ENCODE measurements at places on chromosomes 2 and 18. TPM values are rescaled to one million over a fixed set of nuclear protein-coding genes. Genes with fewer than 3 reads are reported as not detected.
A peak's percentile ranks its signal among the peaks of the same experiment; 100 is the strongest.

Gene FRZB
- not detected for total RNA-seq

Gene TLX2
- 1.2 TPM for total RNA-seq

Gene MC2R
- total RNA-seq = not detected

- DNase-seq = peak; percentile 95
These were observed at the start of gene C2orf42 for GRCh38 chr2:70190418-70191243. Gene C2orf42, minus strand, starts transcription at chr2:70191019. Its CDS starts 9,034 bp downstream, at chr2:70181985.

DNA sequence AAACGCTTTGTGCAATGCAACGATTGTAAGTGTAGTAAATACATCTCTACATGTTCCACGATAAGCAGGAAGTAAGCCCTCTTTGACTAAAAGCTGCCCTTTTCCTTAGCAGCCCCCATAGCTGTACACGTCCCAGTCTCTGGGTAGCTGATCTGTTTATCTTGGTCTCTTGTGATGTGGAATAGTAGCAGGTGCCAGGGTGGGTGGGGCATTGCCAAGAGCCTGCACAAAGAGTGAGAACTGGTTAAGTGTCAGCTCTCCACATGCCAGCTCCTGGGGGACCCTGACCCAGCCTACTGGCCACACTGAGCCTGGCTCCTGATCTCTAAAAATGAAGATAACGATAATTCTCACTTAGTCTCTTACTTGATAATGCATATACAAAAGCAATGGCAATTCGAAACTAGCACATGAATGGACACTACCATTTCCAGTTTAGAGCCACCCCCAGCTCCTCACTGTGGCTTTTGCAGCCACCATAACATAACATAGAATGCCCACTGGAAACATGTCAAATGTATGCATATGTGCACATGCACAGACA, 92.3 kb downstream of the MYT1L start:
- DNase-seq = no peak

GRCh38 chr2:216064014-216064630, 17.5 kb downstream of the PECR start:
- DNase-seq = no peak

Gene FABP1
- not detected for total RNA-seq

- no peak for DNase-seq
These were observed 179.7 kb downstream of the WDPCP start for GRCh38 chr2:63408530-63408929.

DNA sequence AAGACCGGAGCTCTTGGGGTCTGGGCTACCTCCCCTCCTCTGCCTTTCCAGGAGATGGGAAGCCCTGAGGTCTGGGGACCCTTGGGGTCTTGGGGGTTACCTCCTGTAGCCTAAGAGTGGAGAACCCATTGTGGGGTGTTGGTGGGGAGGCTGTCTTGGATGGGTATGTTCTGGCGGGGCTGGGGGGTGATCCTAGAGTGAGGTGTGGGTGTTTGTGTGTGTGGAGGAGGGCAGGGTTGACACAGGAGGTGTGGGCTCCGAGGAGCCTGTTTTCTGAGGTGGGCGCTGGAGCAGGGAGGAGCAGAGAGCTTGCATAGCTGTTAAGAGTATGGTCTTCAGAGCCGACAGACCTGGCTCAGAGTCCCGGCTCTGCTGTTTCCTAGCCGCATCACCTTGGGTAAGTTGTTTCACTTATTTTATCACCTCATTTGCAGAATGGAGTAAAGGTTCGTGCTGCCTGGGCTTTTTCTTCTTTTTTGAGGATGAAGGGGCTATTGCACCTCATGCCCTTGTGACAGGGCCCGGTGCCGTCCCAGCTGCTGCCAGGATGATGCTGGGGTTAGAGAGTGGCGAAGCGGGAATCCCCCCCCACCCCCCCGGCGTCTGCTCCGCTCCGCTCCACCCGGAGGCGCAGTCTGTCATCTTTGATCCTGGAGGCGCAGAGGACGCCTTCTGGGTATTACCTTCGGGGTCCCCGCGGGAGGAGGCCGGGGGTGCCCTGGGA, 17.2 kb downstream of the TET3 start:
- DNase-seq = no peak

Gene PSMD14
- total RNA-seq = 113 TPM

Gene GALNT3
- total RNA-seq = 4.8 TPM

DNA sequence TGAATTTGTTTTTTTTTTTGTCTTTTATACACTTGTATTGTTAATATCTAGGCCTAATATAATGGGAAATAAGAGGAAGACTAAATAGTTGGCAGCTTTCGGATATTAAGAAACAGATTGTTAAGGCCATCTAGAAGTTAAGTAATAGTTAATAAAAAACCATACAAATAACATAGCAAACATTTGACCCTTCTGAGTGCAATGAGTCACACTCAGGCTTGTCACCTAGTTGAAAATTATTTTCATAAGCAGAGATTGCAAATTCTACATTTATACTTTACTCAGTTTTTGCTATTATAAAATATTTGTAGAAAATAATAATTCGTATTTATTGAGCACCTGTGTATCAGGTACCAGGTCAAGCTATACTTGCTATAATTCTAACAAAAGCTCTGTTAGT, 2.4 kb downstream of the NUP35 start:
- DNase-seq = no peak

DNA sequence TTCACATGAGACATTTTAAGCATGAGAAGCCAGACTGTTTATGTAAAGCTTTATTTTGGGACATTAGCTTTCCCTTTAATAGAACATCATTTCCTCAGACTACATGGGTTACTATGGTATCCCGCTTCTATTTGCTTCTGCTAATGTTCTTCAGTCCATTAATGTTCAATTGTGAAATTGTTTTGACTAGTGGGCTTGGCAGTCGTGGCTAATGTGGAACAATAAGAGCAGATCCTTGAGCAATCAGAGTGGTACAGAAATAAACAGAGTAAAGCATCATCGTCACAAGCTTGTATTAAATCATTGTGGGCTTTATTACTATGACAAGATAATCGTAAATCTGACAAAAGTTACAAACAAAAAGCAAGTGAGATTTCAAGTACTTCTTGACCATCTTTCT, 60.2 kb downstream of the PDE1A start:
- DNase-seq = no peak

DNA sequence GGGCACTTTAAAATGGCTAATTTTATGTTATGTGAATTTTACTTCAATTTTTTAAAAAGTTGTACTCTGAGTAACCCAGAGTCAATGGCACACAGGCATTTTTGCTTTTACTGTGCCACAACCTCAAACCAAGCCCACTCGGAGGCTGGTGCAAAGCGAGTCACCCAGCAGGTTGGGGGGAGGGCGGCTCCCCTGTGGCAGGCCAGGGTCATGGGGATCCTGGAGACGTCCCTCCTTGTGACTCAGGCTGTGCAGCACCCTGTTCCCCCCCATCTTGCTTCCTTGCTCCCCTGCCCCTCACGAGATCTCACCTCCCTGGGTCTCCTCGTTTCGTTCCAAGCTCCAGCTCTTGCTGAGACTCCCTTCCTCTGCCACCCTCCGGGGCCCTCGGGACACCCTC, 58.6 kb downstream of the POMC start:
- DNase-seq = no peak

DNA sequence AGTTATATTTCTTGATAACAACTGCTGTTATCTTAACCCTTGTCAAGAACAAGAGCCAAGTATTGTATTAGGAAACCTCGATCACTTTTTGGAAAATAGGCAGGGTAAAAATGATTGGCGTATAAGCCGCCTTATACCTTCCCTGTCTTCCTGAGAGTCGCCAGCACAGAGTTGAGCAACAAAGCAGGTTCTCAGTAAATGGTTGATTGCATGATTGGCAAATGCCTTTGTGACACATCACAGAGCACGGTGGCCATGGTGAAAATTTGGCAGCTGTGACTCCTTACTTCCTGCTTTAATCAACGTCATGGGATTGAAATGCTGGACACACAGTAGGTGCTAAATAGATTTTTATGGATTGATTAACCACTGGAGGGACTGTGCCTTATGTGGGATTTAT, 3.9 kb upstream of the KLHL29 start:
- no peak for DNase-seq

- no peak for DNase-seq
These were observed 233.0 kb downstream of the TPGS2 start for GRCh38 chr18:36595818-36596215.

GRCh38 chr2:8391126-8391525, 290.7 kb upstream of the ID2 start:
- no peak for DNase-seq

Gene C1GALT1C1L
- total RNA-seq = not detected

Gene CCDC85A
- not detected for total RNA-seq

GRCh38 chr2:183024339-183025095, 13.7 kb downstream of the NCKAP1 start:
- no peak for DNase-seq

DNA sequence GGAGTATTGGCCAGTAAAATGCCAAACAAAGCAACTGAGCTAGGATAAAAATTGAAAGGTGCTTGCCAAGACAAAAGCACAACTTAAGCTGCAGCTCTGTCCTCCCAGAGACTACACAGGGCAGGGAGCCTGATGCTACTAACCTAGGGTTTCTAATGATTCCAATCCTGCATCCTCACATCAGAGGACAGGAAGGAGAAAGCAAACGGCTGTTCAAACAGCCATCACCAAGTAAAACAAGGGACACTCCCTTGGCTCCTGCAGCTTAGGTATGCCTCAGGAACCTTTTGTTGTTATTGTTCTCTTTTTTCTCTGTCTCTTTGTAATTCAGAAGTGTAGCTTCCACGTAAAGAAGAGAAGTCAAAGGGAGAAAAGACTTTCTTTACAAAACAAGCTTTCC, 99.5 kb downstream of the TCF4 start:
- DNase-seq = no peak

DNA sequence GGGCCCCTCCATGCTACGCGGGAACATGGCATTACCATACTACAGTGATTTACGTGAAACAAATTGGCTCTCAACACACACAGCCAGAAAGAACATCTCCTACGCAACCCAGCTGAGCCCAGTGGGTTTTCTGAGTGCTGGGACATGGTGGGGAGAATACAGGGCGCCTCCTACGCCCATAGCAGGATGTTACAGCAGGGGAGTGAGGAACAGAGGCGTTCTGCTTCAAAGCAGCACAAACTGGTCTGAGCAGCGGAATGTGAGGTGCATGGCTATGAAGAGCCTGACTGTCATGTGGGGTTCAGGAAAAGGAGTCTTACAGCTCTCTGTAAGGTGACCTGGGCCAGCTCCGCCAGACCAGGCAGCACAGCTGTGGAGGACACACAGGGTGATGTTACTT, 108.6 kb upstream of the REV1 start:
- no peak for DNase-seq

GRCh38 chr2:234725528-234726264, 226.1 kb upstream of the SH3BP4 start:
- DNase-seq = no peak

DNA sequence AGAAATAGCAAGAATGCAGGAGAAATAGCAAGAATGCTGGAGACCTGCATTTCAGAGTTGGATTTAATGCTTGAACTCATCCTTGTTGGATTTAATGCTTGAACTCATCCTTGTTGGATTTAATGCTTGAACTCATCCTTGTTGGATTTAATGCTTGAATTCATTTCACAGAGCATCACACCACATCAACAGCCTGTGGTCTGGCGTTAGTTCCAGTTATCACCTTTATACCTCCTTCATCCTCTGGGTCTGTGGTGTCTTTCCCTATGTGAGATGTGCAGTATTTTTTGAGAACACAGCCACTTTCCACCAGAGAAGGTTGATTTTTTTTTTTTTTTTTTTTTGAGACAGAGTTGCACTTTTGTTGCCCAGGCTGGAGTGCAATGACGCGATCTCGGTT, 546.4 kb upstream of the SOX11 start:
- no peak for DNase-seq

DNA sequence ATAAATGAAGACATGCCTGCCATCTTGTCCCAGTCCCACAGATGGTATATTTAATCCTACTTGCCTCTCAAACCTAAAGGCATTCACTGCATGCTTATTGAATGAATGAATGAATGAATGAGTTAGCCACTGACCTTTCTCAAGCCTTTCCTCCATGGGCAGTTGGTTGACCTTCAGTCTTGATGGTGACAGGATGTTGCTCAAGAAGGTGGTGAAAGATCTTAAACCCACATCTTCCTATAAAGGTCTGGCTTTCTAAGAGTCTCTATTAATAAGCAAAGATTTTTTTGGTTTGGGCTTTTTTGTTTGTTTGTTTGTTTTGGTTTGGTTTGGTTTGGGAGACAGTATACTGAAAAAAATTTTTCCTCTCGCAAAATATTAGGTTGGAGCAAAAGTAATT, 41.7 kb downstream of the KIAA2012 start:
- DNase-seq = no peak

DNA sequence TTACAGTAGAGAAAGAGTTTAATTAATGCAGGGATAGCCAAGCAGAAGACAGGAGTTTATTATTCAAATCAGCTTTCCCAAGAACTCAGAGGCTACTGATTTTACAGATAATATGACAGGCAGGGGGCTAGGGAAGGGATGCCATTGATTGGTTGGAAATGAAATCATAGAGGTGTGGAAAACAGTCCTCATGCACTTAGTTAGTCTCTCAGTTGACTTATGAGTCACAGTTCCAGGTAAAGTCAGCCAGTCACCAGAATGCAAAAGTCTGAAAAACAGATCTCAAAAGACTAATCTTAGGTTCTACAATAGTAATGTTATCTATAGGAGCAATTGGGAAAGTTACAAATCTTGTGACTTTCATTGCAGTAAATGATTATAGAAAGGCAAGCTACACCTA, 676.4 kb upstream of the CHAC2 start:
- no peak for DNase-seq

Gene RGPD3
- total RNA-seq = 0.16 TPM

Gene CEBPZ
- total RNA-seq = 79.2 TPM

DNA sequence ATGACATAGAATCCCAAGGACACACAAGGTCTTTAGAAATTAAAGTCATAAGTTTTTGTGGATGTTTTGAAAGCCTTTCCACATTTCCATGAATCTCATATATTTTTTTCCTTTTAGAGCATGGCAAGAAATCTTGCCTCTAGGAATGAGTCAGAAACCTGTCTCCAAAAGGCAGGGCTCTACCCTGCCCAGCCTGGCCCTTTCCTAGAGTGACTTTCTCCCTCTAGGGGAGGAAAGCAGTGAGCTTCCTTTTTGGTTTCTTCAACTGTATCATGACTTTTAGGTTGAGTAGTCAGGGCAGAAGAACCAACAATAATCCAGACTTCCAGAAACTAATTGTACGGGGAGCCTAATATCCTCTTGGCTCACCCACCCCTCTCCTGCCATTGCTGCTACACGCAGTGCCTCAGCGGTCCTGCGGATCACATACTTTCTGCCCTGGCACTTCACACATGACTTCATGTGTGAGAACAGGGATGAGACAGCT, 300.3 kb downstream of the AGPS start:
- DNase-seq = no peak

- DNase-seq = no peak
These were observed 11.1 kb downstream of the DHRS9 start for GRCh38 chr2:169080250-169081069.

Gene UGT1A10
- not detected for total RNA-seq

Measured in activated T-helper 1 cell treated with anti-CD3 and anti-CD28 coated beads, Interleukin-12 subunit alpha, Interleukin-12 subunit beta, Interleukin-2, Interleukin-4 antibody, amounts not matched to agents 30 ng/mL and 10 ng/mL and 1 ng/mL, durations not matched to agents 14 hours and 24 hours and 36 hours (primary cell).